ENCODE measurements at places on chromosomes 4 and X.

GRCh38 chrX:65668377-65669310, 1.2 kb downstream of the MSN start:
- DNase-seq = peak; percentile 2

DNA sequence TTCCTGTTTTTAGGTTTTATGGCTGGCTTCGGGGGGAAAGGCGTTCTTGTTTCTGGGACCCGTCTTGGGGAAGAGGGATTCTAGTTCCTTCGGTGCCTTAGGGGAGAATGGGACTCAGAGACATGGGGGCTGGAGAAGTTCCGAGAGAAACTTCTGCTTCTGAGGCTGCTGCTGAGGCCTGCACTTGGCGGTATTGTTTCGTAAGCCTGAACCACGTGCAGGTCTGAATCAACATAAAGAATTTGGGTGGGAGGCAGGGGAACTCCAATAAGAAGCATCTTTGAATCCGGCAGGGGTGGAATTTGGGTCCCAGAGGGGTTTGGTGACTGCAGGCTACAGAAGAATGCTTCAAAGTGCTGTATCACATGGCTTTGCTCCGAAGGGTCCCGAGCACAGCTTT, 15.1 kb downstream of the XG start:
- DNase-seq = no peak

DNA sequence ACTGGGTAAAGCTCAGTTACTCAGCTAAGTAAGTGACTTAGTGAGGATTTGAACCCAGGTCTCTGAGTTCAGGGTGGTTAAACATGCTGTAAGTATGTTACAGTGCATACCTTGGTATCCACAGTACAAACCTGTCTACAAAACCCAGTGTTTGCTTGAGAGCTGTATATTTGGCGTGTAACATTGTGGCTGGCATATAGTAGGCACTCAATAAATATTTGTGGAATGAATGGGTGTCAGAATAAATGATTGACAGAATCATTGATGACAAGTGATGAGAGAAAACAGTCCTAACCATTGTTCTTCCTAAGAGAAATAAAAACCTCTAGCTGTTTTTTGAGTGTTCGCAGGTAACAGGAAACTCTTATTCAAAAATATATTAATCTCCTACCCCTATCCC, 79.7 kb upstream of the BCOR start:
- DNase-seq = no peak

DNA sequence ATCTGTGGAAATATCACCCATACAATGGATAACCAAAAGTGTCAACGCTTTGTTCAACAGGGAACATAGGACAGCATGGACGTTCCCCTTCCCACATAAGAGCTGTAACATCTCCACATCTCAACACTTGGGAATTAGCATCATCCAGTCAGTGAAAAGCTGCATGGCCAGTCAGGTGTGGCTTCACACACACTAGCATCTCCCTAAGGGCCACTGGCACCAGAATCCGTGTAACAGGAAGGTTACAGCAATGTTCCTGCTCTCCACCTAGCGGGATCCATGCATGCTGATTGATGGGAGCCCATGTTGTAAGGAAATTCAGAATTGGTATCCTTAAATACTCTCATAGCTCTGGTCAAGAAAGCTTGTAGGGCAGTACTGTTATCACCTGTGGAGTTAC, 78.8 kb downstream of the EVC2 start:
- DNase-seq = no peak

DNA sequence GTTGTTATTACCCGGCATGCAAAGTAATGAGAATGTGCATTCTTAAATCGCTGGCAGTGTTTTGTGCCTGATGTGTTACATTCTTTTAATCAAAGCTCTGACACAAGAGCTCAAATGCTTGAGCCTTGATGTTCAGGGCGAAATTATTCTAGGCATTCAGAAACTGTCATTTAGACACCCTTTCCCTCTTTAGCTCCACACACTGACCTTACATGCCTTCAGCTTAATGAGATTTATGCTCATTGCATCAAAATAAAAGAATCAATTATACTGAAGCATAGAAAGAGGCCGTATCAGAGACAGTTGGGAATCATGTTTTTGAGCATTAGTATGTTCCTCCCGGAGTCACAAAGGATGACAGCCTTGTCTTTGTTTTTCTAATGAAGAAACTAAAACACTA, 56.7 kb downstream of the FAM114A1 start:
- no peak for DNase-seq

DNA sequence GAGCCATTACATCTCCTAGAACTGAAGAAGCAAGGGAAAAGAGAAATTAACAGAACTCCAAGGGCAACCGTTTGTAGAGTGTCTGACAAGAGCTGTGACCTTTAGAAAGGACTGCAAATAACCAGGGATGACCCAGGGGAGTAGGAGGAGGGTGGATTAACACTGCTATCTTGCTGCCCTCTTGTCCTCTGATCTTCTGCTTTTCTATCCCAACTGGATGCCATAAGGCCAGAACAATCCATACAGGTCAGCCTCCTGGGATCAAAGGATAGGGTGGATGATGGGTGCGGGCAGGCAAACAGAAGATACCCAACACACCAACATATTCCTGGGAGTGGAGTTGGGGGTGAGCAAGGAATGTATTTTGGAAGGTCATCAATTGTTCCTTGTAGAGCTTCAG, 19.8 kb upstream of the PDE5A start:
- no peak for DNase-seq

DNA sequence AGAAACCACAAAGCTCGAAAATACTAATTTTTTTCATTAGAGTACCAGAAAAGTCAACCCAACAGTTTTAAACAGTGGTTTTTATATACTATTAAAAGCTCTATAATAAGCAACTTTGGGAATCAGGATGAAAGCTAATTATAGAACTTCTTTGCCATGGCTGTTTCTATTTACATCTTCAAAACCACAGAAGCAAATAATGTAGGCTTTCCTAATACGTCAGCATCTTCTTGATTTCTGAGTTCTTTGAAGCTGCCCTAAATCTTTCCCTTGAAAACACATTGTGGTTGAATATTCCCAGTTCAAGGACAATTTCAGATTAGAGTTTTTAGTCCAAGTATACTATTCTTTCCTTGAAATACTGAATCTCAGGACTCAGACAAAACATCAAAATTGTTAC, 460.2 kb upstream of the FAT1 start:
- no peak for DNase-seq

GRCh38 chrX:23515028-23515427, 152.3 kb upstream of the PRDX4 start:
- no peak for DNase-seq

DNA sequence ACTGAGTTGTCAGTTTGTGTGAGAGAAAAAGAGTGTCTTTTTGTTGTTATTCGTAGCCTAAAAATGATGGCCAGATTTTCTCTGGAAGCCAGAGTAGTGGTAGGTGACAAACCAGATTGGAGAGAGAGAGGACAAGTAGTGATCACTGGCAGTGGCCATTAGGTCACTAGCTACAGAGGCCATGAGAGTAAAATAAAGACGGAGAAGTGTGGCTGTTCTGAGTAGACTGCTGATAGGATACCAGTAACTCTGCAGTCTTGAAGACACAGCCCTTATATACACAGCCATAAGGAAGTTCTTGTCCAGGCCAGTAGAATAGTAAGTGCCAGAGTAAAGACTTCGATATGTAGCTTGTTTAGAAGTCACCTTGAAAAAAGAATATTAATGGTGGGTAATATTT, 7.7 kb downstream of the SLC30A9 start:
- DNase-seq = no peak

DNA sequence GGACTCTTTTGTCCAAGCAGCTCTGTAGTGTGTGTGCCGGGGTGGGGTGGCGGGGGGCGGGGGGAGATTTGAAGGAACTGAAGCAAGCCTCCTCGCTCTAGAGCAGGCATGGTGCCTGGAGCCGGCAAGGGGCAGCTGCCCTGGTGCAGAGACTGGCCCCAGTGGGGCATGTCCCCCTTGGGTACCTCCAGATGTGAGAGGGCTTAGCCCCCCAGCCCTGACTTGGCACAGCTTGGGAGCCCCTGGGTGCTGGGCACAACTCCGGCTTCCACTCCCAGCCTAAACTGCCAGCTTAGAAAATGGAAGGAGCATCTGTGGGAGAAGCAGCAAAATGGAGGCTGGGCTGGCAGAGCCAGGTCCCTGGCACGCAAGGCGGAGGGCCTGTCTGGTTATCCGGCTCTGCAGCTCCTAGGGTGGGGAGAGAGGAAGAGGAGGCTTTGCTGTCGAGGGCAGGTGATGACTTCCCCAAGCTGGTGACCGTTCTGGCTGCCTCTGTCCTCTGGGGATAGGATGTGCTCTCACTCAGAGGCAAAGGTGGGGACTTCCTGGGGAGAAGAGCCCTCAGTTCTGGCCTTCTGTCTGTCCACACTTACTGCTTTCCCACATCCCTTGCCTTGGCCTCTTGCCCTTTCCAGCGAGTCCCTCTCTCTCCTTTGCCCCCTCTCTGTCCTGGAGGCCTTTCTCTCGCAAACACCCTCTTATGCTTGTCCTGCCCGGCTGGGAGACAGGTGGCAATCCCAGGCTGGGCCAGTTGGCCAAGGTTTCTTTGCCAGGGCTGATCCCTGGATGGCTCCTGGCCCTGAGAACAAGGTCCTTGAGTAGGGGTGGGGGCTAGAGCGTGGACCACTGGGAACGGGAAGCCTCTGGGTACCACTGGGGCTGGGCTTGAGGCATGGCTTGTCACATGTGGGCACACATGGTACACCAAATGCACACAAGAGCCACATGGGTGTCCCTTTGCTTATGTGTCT, 2.0 kb downstream of the DLG3 start:
- no peak for DNase-seq

DNA sequence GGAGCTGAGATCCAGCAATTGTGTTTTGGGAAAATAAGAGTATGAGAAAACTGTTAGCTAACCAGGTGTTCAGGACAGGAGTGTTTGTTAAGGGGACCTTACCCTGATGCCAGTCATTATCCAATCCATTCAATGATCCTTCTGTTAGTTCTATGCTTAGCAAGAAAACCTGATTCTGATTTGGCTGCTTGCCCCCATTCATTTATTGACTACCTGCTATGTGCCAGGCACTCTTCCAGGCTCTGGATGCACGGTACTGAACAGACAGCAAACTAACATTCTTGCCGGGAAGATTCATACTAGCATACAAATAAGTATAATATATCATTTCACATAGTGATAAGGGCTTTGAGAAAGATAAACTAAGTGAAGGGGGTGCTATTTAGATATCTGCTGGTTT, 1.0 kb upstream of the MECP2 start:
- DNase-seq = no peak

DNA sequence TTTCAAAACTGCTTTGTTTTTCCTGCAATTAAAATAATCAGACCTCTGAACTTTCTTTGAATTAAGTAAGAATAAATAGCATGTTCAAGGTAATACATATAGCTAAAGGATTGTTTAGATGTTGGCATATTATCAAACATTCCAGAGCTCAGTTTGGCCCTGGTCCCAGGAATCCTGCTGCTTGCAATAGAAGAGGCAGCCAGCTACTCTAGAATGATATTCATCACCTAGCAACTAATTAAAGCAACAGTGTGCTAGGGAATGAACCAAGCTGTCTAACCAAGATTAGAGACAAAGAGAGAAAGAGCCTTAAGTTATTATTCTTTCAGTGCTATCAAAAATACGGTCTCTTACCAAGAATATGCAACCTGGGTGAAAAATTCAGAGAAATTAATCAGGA, 460.9 kb downstream of the GABRG1 start:
- DNase-seq = no peak

GRCh38 chrX:70970482-70970995, 39.6 kb upstream of the SLC7A3 start:
- DNase-seq = no peak

DNA sequence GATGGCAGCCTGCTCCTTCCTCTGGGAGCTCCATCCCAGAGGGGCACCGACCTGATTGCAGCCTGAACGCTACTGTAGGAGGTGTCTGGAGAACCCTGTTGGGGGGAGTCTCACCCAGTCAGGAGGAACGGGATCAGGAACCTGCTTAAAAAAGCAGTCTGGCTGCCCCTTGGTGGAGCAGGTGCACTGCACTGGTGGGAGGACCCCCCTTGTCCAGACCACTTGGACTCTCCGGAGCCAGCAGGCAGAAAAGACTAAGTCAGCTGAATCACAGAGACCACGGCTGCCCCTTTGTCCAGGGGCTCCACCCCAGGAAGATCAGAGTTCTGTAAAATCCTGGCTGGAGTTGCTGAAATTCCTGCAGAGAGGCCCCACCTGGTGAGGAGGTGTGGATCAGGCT, 67.3 kb upstream of the MAGEB18 start:
- DNase-seq = no peak

GRCh38 chrX:155662282-155662681, 49.5 kb upstream of the TMLHE start:
- DNase-seq = no peak

DNA sequence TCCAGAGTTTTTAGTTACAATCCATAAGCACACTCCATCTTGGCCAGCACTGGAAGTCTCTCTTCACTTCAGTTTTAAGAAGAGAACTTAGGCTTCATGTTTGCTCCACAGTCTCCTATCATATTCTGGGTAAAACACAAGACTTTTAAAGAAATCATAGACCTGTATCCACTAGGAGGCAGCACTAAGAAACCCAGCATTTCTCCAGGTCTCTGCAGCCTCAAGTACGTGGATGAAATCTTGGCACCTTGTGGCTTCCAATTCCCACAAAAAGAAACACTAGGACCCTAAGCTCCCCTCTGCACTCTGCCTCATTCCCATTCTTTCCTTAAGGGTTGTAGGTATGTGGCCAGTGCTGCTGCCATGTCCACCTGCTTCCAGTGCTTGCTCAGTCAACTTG, 367.3 kb upstream of the CASK start:
- no peak for DNase-seq

DNA sequence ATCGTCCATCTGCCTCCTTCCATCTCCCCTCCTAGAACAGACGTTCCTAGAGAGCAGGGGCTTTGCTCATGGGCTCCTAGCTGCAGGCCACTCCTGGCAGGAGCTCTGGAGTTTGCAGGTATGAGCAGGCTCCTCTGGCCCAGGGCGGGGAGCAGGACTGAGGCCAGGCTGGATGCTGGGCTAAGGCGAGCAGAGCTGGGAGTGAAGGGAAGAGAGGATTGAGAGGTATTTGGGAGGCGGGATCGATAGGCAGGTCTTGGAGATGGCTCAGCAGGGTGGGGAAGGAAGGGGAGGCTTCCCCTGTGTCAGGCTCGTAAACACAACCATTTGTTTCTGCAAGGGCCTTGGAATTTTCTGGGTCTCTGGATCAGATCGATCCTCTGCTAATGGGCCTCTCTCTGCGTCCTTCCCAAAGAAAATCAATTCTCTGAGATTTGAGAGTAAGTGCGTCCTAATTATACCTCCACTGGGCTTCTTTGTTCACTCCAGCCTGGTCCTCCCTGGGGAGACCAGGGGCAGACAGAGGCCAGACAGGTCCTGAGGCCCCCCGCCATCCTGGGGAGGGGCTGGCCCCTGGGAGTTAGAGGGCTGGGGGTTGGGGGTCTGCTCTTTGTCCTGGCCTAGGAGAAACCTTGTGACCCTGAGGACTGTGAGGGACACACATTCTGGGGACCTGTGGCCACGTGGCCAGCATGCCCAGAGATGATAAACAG, 94.8 kb upstream of the PSAPL1 start:
- no peak for DNase-seq

DNA sequence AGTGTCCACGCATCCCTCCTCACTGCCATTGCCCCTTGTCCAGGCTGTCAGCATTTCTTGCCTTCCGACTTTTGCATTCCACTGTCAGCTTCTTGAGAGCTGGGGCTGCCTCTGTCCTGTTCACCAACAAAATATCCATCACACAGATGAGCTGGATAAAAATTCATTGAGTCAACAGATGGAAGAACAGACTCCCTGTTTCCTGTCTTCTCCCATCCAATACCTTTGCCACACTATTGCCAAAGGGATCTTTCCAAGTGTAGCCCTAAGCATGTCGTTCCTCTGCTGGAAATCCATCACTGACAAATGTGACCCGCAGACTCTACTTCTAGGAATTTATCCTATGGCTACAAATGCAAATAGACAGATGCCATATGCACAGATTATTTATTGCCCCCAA, 78.0 kb upstream of the PJA1 start:
- DNase-seq = no peak
